ENCODE measurements at places on chromosomes 16 and 17. TPM values are rescaled to one million over a fixed set of nuclear protein-coding genes. Genes with fewer than 3 reads are reported as not detected.
A peak's percentile ranks its signal among the peaks of the same experiment; 100 is the strongest.

GRCh38 chr16:20868890-20869289, 31.3 kb downstream of the DCUN1D3 start:
- peak; percentile 82 for DNase-seq

GRCh38 chr16:70250748-70251628, 752 bp downstream of the EXOSC6 start:
- DNase-seq, result peak; percentile 53

GRCh38 chr16:8648877-8649276, 25.5 kb upstream of the ABAT start:
- DNase-seq, result no peak

DNA sequence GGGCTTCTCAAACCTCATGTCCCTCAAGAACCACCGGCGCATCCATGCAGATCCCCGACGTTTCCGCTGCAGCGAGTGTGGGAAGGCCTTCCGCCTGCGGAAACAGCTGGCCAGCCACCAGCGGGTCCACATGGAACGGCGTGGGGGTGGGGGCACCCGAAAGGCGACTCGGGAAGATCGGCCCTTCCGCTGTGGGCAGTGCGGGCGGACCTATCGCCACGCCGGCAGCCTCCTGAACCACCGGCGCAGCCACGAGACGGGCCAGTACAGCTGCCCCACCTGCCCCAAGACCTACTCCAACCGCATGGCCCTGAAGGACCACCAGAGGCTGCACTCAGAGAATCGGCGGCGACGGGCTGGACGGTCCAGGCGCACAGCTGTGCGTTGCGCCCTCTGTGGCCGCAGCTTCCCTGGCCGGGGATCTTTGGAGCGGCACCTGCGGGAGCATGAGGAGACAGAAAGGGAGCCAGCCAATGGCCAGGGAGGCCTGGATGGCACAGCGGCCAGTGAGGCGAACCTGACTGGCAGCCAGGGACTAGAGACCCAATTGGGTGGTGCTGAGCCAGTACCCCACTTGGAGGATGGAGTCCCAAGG, 5.9 kb downstream of the ZNF646 start:
- no peak for DNase-seq

DNA sequence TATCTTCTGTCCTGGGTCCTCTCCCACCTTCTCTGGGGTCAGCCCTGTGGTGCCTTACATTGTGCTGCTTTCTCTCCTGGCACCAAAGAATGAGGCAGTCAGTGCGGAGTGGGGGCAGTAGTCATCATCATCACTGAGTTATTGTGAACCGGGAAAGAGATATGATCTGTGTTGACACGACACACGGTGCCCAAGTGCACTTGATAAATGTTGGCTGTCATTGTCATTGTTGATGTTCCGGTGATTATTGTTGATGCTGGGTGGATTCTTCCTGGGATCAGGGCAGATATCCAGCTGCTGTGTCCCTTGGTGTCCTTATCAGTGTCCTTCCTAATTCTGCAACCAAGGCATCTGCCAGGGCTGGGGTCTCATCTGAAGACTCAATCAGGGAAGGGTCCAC, 121.7 kb downstream of the ABCC6 start:
- no peak for DNase-seq

DNA sequence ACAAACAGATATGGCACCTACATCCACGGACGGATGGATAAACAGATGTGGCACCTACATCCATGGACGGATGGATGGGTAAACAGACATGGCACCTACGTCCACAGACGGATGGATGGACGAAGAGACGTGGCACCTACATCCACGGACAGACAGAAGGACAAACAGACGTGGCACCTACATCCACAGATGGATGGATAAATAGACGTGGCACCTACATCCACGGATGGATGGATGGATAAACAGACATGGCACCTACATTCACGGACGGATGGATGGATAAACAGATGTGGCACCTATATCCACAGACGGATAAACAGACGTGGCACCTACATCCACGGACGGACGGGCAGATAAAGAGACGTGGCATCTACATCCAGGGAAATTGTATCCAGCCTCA, 45.6 kb downstream of the TIMM22 start:
- no peak for DNase-seq

DNA sequence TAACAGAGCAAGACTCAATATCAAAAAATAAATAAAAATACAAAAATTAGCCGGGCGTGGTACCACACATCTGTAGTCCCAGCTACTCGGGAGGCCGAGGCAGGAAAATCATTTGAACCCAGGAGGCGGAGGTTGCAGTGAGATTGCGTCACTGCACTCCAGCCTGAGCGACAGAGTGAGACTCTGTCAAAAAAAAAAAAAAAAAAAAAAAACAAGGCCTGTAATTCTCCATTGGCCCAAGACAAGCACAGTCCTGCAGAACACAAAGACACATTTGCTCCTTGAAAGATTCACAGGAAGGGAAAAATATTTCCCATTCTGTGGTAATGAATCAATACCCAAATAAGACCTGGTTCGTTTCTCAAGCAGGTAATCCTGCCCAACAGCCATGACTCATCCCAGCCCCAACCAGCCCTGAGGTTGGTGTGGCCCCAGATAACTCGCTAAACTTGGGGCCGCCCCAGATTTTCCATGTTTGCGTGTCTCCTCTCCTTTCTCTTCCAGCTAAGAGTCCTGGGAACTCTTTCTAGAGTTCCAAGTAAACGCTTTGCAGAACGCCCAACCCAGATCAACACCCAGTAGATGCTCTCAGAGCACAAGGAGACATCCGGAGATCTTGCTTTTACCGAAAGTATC, 40.3 kb upstream of the SNN start:
- DNase-seq, result no peak

DNA sequence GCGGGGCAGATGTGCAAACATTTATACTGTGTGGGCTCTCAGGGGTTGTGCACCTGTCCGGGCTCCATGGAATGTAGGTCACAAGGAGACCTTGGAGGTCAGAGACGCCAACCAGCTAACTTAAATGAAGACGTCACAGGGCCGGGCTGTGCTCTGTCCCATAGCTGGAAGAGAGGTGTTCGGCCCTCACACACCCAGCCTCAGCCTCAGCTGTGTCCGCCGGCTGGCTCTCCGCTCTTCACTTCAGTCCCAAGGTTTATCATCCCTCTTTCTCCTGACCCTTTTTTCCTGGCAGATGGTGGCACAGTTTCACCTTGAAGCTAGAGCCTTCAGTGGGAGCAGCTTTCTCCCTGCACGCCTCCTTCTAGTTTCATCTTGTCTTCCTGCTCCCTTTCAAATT, 6.0 kb upstream of the RBFOX3 start:
- no peak for DNase-seq

DNA sequence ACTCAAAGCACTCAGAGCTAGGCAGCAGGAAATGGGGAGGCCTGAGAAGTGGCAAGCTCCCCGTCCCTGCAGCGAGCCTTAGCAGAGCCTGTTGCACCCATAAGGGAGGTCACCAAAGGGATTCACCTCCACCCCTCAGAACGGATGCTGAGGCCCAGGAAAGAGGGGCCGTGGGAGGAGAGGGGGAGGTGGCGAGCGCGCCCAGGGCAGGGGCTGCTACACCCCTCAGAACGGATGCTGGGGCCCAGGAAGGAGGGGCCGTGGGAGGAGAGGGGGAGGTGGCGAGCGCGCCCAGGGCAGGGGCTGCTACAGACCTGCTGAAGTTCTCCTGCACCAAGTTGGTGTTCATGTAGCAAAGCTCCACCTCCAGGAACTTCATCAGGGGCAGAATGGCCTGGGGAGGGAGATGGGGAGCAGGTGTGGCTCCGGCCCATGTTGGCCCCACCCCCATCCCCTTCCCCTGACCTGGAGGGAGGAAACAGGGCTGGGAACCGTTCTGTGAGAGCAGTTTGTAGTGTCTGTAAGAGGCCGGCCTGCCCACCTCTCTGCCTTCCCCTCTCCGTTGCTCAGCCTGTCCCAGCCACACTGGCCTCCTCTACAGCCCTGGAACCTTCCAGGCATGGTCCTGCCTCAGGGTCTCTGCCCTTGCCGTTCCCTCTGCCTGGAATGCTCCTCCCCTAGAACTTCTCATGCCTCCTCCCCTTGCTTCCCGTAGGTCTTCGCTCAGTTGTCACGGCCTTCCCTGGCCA, 11.4 kb downstream of the UNC13D start:
- no peak for DNase-seq

GRCh38 chr17:76550712-76551615, 11.1 kb downstream of the PRCD start:
- DNase-seq, result no peak

DNA sequence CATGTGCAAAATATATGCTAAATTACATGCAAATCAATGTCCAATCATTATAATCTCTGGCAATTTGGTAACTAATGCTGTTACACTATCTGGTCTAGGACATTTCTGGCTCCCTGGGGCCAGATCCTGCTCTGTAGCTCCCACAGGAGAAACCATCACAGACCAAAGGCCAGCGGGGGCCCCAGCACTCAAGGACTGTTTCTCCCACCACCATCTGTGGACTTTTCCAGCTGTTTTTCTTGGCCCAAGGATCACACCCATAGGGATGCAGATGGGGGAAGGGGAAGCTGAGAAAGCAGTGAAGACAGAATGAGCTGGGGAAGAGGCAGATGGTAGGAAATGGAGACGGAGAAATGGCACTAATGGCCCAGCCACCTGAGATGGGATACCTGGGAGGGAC, at the start of gene HIGD1B:
Gene HIGD1B (plus strand): TSS at position 298 of the 400 bp plus-strand sequence. CDS start 270 bp downstream, outside the sequence.
- no peak for DNase-seq

DNA sequence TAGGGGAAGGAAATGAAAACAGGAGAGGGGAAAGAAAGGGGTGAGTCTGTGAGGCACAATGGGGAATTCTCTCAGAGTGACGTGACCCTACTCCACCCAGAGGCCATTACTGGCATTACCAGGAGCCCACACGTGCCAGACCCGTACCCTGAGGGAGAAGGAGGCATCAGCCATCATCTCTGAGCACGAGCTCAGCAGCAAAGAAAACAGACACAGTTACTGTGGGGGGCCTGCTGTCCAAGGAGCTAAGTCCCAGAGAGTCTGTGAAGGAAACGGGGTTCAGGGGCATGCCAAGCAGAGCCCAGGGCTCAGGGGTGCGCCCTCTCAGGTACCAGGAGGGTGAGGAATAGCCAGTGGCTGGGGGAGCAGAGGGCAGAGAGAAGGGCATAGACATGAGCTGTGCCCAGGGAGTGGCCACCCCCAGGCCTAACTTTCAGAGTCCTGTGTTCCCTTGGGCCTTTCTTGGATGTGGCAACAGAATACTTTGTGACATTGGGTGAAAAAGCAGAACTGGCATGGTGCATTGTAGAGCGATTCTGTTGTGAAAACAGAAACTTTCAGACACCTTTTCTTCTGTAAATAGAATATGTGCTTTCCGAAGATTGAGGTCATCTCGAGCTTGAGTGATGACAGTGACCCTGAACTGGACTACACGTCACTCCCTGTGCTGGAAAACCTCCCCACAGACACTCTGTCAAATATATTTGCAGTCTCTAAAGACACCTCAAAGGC, 11.3 kb downstream of the TAF1C start:
- no peak for DNase-seq

GRCh38 chr17:28279411-28279810, 39.6 kb upstream of the TMEM97 start:
- DNase-seq, result no peak

- DNase-seq, result peak; percentile 47
These were observed 6.7 kb downstream of the SNN start for GRCh38 chr16:11674818-11675560.

DNA sequence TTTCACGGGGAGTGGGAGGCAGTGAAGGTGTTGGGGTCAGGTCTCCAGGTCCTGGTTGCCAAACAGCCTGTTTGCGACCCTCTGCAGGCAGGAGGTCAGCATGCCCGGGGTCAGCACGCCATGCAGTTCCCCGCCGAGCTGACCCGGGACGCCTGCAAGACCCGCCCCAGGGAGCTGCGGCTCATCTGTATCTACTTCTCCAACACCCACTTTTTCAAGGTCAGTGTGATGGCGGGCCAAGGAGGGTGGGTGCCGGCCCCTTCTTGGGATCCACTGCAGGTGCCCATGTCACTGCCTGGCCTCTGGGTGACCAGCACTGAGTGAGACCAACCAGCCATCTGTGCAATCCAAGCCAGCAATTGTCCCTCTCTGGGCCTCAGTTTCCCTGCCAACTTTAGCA, 21.3 kb downstream of the ADGRG5 start:
- DNase-seq, result no peak

- DNase-seq, result no peak
These were observed 128.7 kb downstream of the CHD9 start for GRCh38 chr16:53183442-53183841.

GRCh38 chr17:45809499-45809898, 25.4 kb downstream of the CRHR1 start:
- no peak for DNase-seq

DNA sequence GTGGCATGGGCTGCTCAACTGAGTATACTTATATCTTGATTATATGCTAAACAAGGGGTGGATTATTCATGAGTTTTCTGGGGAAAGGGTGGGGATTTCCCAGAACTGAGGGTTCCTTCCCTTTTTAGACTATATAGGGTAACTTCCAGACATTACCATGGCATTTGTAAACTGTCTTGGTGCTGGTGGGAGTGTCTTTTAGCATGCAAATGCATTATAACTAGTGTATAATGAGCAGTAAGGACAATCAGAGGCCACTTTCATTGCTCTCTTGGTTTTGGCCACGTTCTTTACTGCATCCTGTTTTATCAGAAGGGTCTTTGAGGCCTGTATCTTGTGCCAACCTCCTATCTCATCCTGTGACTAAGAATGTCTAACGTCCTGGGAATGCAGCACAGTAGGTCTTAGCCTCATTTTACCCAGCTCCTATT, 12.0 kb downstream of the PRR11 start:
- peak; percentile 43 for DNase-seq

DNA sequence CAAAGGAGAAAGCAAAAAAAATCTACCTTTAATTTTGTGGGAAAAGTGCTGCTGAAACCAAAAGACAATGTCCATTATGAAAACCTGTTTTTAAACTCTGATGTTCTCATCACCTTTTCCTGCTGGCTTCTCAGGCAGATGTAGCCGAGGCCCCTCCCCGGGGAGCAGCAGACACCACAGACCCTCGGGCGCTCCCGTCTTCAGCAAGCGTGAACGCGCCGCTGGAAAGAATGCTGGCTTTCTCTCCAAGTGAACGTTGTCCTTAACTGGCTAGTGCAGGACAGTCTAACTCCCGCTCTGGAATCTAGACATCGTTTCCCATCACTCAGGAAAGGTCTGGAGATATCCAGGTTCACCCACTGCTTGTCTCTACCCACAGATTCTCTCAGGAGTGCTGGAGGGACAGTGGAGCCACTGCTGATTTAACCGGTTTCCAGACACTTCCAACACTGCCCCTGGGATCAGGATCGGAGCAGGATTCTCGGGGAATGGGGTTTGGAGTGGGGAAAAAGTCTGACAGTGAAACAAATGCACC, 211.2 kb downstream of the RBFOX3 start:
- DNase-seq, result no peak

- peak; percentile 62 for DNase-seq
These were observed 94.0 kb downstream of the SKAP1 start for GRCh38 chr17:48335858-48336500.

GRCh38 chr16:76574651-76575050, 297.4 kb downstream of the CNTNAP4 start:
- DNase-seq, result no peak

The KRT23 gene
- total RNA-seq, result 0.20 TPM

The BICDL2 gene
- total RNA-seq, result 0.36 TPM

The SPIRE2 gene
- total RNA-seq, result 1.8 TPM

The HEATR9 gene
- total RNA-seq, result not detected

The KRT25 gene
- not detected for total RNA-seq

The HSD17B2 gene
- total RNA-seq, result 2.6 TPM

The GDPD3 gene
- 0.29 TPM for total RNA-seq

The PRAC2 gene
- 6.1 TPM for total RNA-seq

The MSI2 gene
- total RNA-seq, result 29.4 TPM

The ATP2A3 gene
- total RNA-seq, result 0.96 TPM
